ENCODE measurements at places on chromosomes 12 and 14.

DNA sequence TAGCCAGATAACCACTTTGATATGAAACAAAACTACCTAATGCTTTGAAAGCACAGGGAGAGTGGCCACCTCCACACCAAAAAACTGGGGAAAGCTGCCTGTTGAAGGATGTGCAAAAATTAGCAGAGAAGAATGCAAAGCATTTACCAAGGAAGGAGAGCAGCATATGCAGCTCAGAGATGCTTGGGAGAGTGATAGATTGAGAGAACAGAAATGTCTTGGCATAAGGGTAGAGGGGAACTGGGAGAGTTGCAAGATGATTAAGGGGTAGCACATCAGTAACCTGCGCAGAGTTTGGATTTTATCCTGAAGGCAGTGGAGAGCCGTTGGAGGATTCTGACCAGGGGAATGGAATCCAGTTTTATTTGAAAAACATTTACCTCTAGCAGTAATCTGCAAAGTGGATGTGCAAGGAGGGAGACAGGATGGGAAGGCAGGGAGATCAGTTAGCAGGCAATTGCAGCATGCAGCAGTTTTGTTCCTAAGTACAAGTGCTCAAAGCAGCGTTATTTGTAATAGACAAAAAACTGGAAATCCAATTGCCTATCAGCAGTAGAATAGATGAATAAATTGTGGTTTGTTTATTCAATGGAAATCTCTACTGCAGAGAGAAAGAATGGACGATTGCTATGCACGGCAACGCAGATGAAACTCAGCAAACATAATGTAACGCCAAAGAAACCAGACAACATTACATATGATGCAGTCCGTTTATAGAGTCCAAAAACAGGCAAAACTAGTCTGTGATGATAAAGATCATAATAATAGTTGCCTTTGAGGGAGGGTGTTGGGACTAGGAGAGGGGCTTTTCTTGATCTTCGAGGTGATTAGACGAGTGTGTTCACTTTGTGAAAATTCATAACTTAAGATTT is 81.5 kb downstream of the BHLHE41 start:
- DNase-seq = no peak

DNA sequence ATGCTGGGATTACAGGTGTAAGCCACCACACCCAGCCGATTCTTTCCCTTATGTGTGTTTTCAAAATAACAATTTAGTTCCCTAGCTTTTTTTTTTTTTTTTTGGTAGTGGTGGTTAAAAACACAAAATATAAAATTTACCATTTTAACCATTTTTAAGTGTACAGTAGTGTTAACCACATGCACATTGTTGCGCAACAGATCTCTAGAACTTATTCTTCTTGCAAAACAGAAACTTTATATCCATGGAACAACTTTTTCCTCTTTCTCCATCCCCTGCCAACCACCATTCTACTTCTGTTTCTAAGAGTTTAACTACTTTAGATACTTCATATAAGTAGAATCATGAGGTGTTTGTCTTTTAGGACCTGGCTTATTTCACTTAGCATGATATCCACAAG is 1.1 kb upstream of the NDUFA12 start:
- DNase-seq = no peak

GRCh38 chr14:89564286-89564957 is 147.4 kb upstream of the FOXN3 start:
- no peak for DNase-seq

GRCh38 chr14:73477618-73478266 is 13.0 kb upstream of the RIOX1 start:
- no peak for DNase-seq

- no peak for DNase-seq
Measured at GRCh38 chr14:53355581-53356112, 202.5 kb upstream of the DDHD1 start.

DNA sequence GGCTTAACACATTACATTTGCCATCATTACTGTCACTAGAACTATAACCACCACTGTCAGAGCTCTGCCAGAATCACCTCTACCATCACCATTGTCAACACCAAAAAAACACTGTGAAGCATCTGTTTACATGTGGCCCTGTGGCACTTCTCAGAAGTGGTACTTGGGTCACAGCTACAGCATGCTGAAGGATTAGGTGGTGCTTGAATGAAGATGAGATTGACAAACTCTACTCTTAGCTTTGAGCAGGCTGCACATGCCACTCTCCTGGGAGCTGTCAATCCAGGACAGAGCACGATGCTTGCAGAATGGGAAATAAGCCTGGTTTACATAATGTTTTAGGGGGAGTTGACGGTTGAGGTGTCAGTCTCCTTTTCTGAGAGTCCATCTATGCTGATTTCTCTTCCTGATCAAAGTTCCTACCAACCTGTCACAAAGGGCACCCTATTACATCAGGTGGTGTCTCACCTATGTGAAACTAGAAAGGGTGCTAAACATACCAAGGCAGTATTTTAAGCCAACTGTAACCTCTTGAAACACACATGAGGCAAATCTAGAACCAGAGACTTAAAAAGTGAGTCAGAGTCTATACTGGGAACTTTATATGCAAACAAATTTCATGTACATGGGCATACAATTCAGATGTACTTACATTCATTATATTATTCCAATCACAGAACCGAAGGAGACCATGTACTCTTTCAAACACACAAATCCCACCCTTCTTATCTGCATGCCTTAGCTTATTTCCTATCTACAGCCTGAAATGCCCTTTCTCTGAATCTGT is 258.7 kb downstream of the EMP1 start:
- DNase-seq = no peak

- no peak for DNase-seq
Measured at GRCh38 chr12:14827043-14827442, 13.1 kb upstream of the SMCO3 start.

DNA sequence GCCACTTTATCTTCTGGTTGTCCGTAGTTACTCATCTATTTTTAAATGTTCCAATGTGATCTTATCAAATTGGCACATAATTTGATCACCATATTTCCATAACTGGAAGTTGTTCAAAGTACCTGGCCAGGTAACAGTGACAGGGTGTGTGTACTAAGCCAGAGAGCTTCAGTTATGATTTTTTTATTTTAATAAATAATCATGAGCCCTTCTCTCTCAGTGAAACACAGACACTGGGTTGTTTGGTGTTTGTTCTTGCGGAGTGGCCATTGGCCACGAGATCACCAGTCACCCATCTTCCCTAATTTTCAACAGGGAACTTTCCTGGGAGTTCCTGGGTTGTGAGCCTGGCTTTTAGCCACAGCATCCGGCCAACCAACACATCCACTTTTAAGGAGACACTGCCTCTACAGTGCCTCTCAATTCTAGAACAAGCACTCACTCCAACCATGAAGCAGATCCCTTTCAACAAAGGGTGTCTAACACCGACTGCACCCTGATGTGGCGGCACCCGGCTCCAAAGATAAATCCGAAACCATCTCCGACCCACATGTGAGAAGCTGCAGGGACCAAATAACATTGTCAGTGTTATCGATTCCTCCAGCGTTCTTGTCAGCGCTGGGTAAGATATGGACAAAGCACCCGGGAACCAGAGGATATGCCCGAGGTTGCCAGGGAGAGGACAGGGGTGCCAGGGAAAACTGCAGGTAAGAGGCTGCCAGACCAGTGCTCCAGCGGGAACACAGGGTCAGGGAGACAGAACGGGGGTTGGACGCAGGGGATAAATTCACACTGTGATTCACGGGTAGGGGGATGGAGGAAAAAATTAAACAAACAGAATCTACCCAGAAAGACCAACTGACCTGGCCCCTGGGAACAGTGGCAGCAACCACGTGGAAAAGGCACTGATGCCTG is 49.9 kb downstream of the FOXN3 start:
- DNase-seq = no peak

GRCh38 chr14:84323450-84323849 is 1206.5 kb upstream of the FLRT2 start:
- no peak for DNase-seq

DNA sequence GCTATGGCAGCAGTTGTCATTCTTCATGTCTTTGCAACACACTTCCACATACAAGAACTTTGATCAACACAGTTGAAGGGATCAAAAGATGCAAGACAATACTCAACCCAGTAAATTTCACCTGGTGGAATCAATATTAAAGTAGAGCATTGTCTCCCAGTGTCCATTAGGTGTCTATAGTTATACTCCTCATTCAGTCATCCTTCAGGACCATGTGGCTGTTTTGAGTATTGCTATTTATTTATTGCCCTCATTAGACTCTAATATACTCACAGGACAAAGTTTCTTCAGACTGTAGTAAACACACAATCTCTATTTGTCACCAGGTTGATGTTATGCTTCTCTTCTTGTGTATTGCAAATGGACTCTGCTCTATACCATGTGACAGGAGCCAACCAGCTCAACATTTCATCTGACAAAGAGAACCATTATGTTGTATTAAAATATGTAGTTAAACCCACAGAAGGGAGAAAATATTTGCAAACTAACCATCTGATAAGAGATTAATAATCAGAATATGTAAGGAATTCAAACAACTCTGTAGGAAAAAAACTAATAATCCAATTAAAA is 146.6 kb downstream of the TGFB3 start:
- DNase-seq = no peak

GRCh38 chr12:52066346-52067080 is 3.3 kb upstream of the ATG101 start:
- no peak for DNase-seq

DNA sequence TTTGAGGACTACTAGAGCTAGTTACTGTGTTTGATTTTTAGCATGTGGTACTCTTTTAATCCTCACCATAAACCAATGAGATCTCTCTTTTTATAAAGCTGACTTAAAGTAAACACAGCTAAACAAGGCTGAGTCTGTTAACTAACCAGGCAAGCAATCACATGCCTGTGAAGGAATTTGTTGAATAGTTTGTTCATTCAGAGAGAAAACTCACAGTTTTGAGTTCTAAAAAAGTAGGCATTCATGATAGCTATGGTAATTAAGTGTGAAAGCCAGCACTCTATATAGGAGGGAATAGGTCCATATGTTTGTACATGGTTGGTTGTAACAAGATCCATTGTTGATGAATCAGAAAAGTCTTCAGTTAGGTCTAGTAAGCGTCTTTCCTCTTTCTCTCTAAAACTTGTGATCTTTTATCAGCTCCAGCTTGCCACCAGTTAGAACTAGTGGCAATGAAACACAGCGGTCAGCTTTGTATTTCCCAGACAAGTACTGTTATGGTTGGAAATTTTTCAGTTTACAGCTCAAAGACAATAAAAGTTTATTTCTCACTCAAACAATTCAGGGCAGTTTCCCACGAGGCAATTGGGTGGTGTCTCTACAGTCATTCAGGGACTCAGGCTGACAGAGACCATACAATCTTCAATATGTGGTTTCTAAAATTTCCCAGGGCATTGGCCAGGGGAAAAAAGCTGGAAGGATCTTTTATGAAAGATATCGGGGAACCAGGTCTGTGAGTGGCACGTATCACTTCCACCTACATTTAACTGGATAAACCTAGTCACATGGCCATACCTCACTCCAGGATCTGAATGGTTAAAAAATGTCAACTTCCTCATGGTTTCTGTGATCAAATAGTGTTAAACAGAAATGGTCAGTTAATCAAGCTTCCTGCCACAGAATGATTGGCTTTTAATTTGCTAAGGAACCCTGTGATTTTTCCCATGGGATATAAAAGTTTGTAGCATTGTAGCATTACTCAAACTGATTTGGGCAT is 203.1 kb downstream of the KIF21A start:
- no peak for DNase-seq

GRCh38 chr12:75706786-75707605 is 195.6 kb upstream of the KRR1 start:
- no peak for DNase-seq

- no peak for DNase-seq
Measured at GRCh38 chr12:60494244-60494643, 898.4 kb downstream of the SLC16A7 start.

DNA sequence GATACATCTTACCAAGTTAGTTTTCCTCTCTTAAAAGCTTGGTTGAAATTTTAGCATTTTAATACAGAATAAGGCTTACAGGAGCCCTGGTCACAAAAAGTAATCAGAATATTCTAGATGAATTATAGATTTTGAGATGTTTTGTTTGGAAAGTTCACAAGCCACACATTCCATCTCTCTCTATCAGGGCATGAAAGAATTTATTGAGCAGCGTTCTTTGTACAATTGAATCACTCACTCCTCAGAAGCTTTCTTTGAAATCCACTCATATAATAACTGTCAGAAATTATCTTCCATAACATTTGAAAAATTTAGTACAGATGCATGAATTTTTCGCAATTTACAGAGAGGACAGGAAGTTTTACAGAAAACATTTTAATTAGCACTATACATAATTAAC is 938.6 kb upstream of the MDGA2 start:
- no peak for DNase-seq

DNA sequence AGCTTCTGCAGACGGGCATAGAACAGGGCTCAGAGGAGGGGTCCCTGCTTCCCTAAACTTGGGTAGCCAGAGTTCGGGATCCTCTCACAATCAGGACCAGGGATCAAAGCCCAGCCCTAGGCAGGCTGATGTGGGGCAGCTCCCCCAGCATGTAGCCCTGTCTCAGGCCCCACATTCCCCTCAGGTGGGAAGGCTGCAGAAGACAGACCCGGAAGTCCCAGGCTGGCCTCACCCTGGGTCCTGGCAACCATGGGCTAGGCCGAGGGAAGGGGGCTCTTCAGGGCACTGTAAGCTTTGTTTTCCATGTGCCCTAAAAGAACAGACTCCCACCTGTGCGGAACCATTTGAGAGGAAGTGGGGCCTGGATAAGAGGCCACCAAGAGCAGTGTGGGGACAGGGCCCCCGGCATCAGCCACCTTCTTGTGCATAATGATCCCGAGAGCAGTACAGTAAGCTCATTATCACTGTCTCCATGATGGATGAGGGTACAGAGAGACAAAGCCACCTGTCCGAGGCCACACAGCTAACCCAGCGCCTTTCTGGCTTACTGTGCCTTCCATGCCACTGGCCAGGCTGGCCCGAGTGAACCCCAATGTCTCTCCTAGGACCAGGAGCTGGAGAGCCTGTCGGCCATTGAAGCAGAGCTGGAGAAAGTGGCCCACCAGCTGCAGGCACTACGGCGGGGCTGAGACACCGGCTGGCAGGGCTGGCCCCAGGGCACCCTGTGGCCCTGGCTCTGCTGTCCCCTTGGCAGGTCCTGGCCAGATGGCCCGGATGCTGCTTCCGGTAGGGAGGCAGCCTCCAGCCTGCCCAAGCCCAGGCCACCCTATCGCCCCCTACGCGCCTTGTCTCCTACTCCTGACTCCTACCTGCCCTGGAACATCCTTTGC is 11.5 kb downstream of the CHGA start:
- no peak for DNase-seq

GRCh38 chr12:1575408-1576401 is 18.7 kb downstream of the FBXL14 start:
- no peak for DNase-seq

DNA sequence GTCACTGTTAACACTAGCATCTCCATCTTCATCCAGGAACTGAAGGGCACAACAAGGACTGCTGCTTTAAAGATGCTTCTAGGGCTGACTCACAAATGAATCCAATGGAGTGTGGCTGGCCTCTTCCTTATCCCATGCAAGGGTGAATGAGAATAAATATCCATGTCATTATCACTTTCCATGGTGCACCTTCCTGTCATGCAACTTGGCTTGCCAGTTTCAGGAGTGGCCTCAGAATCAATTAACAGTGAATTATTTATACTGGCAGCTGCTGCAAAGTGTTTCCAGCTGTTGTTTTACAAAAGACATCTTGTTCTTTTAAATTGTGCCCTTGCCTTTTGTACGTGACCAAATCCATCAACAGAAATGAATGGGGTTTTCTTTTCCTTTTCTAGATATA is 499.3 kb upstream of the TMEM132C start:
- DNase-seq = no peak
